ENCODE measurements at places on chromosomes 3 and 15. TPM values are rescaled to one million over a fixed set of nuclear protein-coding genes. Genes with fewer than 3 reads are reported as not detected.

GRCh38 chr3:19013879-19014278 lies 134.4 kb upstream of the KCNH8 start:
- DNase-seq = no peak

DNA sequence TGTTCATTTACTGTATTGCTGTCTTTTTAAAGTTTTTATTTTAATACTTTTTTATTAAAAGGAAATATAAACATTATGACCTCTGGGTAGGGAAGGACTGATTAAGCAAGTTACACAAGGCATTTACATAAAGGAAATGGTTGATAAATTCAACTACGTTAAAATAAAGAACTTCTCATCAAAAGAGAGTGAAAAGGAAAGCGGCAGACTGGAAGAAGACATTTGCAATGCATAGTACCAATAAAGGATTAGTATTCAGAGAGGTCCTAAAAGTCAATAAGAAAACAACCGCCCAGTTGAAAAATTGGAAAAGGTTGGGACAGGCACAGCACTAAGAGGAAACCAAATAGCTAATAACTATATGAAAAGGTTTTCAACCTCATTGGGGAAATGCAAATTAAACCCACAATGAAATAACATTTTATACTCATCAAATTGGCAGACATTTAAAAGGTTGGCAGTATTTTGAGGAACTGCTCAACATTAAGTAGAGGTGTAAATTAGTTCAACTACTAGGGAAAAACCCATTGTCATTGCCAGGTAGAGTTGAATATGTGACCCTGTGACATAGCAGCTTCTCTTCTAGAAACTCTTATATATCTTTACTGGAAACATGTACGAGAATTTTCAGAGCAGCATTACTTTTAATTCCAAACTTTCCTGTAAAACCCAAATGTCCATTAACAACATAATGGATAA lies 9.5 kb downstream of the PDE8A start:
- DNase-seq = no peak

The SETD5 gene
- 75.0 TPM for polyA plus RNA-seq

- DNase-seq = no peak
Measured at GRCh38 chr3:10771486-10772270, 44.4 kb upstream of the SLC6A11 start.

The TICRR gene
- 1.3 TPM for polyA plus RNA-seq

DNA sequence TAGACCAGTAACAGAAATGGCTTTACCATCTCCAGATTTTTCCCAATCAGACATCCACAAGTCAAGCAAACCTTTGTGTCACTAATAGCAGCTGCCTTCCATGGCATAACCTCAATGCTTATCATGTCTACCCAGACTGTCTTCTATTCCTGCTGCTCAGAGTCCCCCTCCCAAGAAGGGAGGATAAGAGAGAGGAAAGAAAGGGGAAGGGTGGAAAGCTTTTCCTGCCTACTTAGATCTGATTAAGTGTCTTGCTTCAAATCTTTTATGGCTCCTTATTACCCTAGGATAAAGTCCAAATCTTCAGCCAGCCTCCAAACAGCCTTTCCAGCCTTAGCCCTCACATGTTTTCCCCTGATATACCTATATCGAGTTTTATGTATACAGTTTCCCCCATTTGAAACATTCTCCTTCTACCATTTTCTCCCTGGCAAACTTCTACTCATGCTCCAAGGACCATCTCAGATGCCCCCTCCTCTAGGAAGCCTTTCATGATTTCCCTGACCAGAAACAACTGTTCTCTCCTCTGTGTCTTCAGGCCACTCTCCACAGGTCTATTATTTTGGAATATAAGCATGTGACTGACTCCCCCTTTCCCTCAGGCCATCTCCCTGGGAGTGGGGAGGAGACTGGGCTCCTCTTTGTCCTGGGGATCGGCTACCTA lies 7.9 kb upstream of the SSUH2 start:
- DNase-seq = no peak

- peak; percentile 8 for DNase-seq
Measured at GRCh38 chr3:146640955-146641867, 36.1 kb upstream of the PLSCR5 start.

The GPR15 gene
- not detected for polyA plus RNA-seq

GRCh38 chr3:71725271-71725991 lies at the start of gene EIF4E3:
TSS of gene EIF4E3 (minus strand) at chr3:71725402. CDS start at chr3:71725367, 35 bp downstream.
- no peak for DNase-seq

DNA sequence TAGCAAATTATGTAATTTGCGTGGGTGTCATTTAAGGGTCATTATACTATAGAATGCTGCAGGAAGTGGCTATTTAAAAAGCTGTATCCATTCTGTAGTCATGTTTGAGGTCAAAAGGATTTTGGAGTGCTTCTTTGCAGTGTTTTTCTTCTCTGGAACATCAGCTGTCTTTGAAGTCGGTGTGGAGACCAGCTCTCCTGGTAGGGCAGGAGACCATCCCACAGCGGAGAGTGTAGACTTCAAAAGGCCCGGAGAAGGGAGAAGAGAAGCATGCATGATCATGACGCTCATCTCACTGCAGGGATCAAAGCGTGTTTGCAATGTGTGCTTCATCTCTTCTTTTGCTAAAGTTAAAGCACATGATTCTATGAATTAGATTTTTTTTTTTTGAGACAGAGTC lies 19.9 kb downstream of the PXK start:
- no peak for DNase-seq

GRCh38 chr3:165837058-165837525 lies at the start of gene BCHE:
TSS of gene BCHE (minus strand) at chr3:165837423. CDS start at chr3:165831033, 6,390 bp downstream.
- DNase-seq = peak; percentile 42

GRCh38 chr3:126760541-126760940 lies 56.5 kb downstream of the CHCHD6 start:
- DNase-seq = no peak

- DNase-seq = no peak
Measured at GRCh38 chr15:63482874-63483323, 21.5 kb upstream of the USP3 start.

GRCh38 chr15:51195459-51195858 lies 100.8 kb upstream of the TNFAIP8L3 start:
- DNase-seq = no peak

- DNase-seq = no peak
Measured at GRCh38 chr15:73522011-73522410, 79.0 kb downstream of the REC114 start.

- no peak for DNase-seq
Measured at GRCh38 chr3:136380530-136380929, 130.4 kb downstream of the PCCB start.

- DNase-seq = no peak
Measured at GRCh38 chr3:26081806-26082205, 291.9 kb downstream of the OXSM start.

The CLSTN2 gene
- polyA plus RNA-seq = 0.04 TPM

DNA sequence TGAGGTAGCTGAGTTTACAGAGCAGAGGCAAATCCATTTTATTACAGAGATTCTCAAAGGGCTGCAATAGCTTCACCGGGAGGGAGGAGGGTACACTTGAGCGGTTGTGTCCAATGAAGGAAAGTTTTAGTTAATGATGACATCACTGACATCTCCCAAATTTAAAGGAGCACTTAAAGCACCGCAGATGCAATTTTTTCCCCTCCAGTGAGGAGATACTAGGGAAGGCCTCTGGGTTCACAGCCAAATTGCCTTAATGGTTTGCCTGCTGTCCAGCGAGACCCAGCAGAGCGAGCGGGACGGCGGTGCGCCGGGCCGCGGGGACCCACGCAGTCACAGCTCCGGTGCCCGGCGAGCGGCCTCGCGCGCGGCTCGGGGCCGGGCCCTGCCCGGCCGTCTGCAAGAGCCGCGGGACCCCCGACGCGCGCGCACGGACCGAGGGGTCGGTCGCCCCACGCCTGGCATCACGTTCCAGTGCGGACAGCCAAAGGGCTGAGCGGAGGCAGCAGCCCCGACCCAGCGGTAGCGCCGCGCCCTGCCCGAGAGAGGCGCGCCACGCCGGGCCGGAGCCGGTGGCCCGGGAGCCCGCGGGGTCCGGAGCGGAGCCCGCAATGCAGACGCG lies 160.5 kb upstream of the CHRNA7 start:
- DNase-seq = no peak

DNA sequence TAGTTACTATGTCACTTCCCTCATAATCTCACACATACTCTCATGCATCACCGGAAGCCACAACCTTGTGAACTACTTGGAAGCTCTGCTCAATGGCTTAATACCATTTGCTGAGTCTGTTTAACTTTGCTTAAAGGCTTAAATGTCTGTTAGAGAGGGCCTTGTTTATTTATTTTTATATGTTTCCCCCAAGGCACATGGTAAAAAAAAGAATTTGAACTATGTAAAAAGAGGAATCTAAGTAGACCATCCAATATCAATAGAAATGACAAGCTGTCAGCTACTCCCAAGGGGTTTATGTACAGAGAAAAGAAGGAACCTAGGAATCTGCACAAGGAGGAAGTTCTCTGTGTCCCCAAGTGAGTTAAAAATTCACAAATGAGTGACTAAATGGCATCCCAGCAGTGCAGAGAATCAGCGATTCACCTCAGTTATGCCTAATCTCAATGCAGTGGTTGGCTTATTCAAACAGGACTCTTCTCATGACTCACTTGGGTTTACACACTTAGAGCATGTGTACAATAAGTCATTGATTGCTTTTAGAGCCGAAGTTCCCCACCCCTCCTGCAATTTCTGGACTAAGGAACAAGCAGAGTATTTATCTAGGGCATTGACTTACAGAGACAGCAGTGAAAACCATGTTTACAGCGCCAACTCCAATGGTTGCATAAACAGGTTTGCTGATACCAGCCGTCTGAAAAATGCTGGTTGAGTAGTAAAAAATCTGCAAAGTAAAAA lies 24.4 kb downstream of the SLC2A2 start:
- no peak for DNase-seq

DNA sequence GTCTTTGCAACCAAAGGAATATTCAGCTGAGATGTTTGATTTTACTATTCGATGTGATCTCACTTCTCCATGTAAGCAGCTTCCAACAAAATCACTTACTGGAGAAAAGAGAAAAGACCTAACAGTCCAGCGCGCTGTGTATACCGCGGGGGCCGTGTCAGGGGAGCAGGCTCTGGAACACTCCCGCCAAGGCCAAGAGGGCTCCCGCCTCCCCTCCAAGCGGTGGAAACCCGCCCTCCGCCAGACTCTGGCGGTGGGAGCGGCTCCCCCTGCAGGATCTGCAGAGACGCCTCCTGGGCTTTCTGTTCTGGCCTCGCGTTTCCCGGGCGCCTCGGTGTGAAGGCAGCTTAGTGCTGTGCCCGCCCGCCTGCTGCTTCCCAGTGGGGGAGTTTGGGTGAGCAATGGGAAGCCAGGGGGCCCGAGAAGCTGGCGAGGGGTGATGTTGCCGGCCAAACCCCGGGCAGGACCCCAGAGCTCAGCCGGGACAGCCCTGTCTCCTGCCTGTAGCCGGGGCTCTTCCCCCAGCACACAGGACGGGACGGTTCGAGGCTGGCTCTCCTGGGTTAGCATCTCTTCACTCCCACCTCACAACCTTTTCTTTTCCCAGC lies 36.3 kb downstream of the CHST14 start:
- DNase-seq = no peak

GRCh38 chr3:33751336-33751735 lies 33.3 kb upstream of the CLASP2 start:
- DNase-seq = no peak

The ZNF860 gene
- 0.63 TPM for polyA plus RNA-seq

GRCh38 chr3:159625594-159625993 lies 363.0 kb upstream of the IL12A start:
- DNase-seq = no peak

The ARL6IP5 gene
- polyA plus RNA-seq = 150 TPM

GRCh38 chr15:38406436-38406835 lies 47.5 kb upstream of the FAM98B start:
- DNase-seq = no peak

GRCh38 chr3:176633511-176633910 lies 563.8 kb downstream of the TBL1XR1 start:
- no peak for DNase-seq

DNA sequence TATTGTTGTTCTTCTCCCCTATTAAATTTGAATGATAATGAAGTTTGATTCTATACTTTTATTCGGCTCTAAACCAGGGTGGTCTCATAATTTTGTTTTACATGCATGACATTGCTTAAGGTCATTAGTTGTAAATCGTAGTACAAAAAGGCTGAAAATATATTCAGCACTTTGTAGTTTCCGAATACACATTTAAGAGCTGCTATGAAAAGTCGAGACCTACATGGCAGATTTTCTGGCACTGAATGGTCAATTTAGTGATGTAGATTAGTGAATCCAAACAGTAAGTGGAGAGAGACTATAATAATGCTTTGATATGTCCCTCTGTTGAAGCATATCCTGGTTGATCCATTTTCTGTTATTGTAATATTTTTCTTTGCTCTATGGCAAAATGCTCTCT lies 254.0 kb upstream of the SOX2 start:
- DNase-seq = no peak

GRCh38 chr15:90080458-90080755 lies 21.9 kb downstream of the IDH2 start:
- DNase-seq = no peak

- no peak for DNase-seq
Measured at GRCh38 chr15:64513823-64514222, 53.4 kb downstream of the ZNF609 start.

- DNase-seq = no peak
Measured at GRCh38 chr3:67655364-67656121, 1.1 kb upstream of the SUCLG2 start.

DNA sequence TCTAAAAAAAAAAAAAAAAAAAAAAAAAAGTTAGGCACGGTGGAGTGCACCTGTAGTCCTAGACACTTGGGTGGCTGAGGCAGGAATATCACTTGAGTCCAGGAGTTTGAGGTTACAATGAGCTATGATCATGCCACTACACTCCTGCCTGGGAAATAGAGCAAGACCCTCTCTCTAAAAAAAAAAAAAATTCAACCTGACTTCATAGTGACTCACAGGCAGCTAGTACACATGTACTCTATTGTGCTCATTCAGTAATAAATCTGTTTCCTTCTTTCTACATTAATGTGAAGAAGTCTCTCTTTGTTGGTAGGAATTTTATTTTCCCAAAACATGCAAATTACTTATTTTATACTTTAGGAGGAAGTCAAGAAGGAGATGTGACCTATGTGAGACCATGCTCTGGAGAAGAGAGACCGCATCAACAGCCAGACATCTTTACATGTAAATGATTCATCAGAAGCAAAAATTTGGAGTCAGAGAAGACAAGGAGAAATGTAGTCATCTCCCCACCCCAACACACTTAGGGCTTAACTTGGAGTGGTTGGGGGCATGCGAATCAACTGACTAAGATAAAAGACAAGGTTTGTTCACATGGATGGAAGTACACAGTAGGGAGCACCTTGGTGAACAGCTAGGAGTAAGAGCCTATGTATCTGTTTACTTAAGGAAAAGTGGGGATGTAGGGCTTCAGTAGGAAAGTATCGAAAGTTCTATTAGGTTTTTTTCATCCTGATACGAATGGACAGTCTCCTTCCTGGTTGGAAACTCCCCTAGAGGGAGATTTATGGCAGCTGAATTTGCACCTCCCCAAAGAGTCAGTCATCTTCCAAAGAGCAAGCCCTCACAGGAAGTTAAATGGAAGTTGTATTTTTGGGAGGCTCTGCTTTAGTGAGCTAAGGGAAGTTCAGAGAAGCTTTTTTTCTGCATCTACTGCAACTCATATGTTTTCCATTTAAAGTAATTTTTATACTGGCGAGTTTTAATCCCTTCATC lies 23.0 kb upstream of the NMD3 start:
- no peak for DNase-seq

Measured in AG04450 (cell line).